ENCODE measurements at places on chromosomes 5 and 9. TPM values are rescaled to one million over a fixed set of nuclear protein-coding genes. Genes with fewer than 3 reads are reported as not detected.

RUSC2 gene
- total RNA-seq, result 6.5 TPM

MORN5 gene
- not detected for total RNA-seq

SYK gene
- total RNA-seq, result 0.64 TPM

DRD1 gene
- not detected for total RNA-seq

PCA3 gene
- total RNA-seq, result not detected

ANAPC2 gene
- 38.4 TPM for total RNA-seq

GHR gene
- not detected for total RNA-seq

TRIM7 gene
- 1.4 TPM for total RNA-seq

STPG3 gene
- total RNA-seq, result not detected
